Activated gamma-delta T cell treated with Interleukin-2 at 50 U/mL for 16 hours (primary cell): ENCODE measurements at places on chromosomes 11 and 22.
A peak's percentile ranks its signal among the peaks of the same experiment; 100 is the strongest.

- DNase-seq: peak; percentile 6
Measured at GRCh38 chr11:47714554-47715081, 551 bp downstream of the AGBL2 start.

- no peak for DNase-seq
Measured at GRCh38 chr11:133239575-133239974, 292.7 kb downstream of the OPCML start.

- no peak for DNase-seq
Measured at GRCh38 chr22:32103658-32104315, 55.3 kb downstream of the C22orf42 start.

DNA sequence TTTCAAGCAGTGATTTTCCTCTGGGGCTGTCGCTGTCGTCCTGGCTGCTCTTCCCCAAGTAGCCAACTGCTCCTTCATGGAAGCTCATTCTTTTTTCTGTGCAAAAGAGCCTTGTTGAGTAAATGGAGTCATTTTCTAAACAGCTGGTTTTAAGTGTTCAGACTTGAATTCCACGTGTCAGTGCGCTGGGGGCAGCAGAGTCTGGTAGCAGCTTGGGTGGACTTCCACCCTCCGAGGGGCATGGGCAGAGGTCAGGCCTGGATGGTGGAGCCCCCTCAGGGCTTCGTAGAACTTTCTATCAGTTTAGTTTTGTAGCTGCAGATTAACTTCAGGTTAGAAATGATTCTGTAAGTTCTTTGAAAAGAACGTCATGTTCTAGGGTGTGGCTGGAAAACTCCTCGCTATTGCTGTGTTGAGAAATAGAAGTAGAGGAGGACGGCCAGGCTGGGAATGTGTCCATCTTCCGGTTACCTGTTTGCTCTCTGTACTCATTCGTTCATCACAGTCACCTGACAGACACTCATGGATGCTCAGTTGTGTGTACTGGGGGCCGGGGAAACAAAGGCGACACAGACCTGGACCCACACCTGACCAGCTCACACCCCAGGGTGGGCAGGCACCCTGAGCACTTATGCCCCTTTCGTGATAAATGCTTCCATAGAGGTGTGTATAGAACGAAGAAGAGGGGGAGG is 270.7 kb downstream of the TBC1D22A start:
- no peak for DNase-seq

DNA sequence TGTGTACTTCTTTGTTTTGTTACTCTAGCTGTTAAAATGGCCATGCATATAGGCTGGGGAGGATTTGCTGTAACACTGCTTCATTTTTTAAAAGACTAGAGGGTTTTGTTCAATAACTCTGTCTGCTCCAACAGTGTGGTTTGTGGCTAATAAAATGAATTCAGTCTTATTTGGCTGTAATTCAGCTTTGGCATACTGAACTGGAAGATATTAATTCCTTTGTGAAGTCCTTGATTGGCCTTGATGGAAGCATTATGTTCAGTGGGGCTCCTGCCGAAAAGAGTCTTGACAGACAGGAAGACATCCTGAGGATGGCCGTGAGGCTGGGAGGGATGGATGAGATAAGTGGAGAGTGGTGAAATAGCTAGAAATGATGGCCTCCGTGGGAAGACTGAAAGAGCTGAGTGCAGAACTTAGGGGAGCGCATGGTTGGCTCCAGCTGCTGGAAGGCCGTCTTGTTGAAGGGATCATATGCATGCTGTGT is 44.8 kb upstream of the MYO18B start:
- DNase-seq: no peak

- no peak for DNase-seq
Measured at GRCh38 chr22:29530716-29531115, 22.8 kb downstream of the THOC5 start.

GRCh38 chr11:28343304-28344233 is 235.4 kb downstream of the METTL15 start:
- DNase-seq: no peak

DNA sequence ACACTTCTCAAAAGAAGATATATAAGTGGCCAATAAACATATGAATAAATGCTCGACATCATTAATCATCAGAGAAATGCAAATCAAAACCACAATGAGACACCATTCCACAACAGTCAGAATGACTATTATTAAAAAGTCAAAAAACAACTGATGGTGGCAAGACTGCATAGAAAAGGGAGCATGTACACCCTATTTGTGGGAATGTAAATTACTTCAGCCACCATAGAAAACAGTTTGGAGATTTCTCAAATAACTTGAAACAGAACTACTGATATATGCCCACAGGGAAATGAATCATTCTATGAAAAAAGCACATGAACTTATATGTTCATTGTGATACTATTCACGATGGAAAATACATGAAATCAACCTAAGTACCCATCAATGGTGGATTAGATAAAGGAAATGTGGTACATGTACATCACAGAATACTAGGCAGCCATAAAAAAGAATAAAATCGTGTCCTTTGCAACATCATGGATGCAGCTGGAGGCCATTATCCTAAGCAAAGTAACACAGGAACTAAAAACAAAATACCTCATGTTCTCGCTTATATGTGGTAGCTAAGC is 42.4 kb downstream of the GLYATL2 start:
- no peak for DNase-seq

GRCh38 chr11:132814410-132814809 is 717.9 kb downstream of the OPCML start:
- DNase-seq: no peak

- no peak for DNase-seq
Measured at GRCh38 chr11:64947208-64947814, 11.6 kb upstream of the GPHA2 start.

DNA sequence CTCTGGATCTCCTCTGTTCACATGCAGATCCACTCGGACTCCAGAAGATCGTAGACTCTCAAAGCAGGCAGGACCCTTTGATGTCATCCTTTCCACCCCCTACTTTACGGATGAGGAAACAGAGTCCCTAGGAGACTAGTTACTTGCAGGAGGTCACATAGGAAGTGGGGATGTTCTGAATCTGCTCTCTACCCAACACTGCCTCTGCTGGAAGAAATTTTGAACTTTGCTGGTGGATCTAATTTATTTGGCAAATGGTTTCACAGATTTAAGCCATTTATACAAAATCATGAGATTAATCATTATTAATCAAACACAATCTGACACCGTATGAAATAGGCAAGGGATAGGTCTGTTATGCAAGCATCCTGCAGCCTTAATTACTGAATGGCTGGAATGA is 55.0 kb upstream of the USP47 start:
- no peak for DNase-seq

GRCh38 chr11:117535850-117536411 is 208.3 kb downstream of the CEP164 start:
- DNase-seq: no peak

GRCh38 chr22:44335903-44336803 is 23.4 kb upstream of the SHISAL1 start:
- no peak for DNase-seq

GRCh38 chr22:37368058-37368457 is 59.2 kb downstream of the ELFN2 start:
- no peak for DNase-seq

- DNase-seq: peak; percentile 91
Measured at GRCh38 chr11:57530596-57531507, at the start of gene TIMM10. Gene TIMM10, minus strand, starts transcription at chr11:57530754. Its CDS starts 565 bp downstream, at chr11:57530189.

DNA sequence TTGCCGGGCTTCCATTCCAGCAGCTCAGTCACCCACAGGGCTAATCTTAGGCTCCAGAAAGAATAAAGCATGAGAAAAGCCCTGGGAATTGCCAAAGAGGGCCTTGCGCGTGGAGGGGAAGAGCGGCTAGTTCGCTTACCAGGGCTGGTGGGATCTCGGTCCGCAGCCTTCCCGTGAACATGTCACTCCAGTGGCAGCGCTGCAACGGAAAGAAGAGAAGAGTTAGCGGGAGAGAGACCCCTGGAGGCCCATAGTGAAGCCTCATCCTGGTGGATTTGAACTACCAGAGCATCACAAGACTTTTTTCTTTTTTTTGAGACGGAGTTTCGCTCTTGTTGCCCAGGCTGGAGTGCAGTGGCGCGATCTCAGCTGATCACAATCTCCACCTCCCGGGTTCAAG is 18.0 kb downstream of the RANGAP1 start:
- no peak for DNase-seq

DNA sequence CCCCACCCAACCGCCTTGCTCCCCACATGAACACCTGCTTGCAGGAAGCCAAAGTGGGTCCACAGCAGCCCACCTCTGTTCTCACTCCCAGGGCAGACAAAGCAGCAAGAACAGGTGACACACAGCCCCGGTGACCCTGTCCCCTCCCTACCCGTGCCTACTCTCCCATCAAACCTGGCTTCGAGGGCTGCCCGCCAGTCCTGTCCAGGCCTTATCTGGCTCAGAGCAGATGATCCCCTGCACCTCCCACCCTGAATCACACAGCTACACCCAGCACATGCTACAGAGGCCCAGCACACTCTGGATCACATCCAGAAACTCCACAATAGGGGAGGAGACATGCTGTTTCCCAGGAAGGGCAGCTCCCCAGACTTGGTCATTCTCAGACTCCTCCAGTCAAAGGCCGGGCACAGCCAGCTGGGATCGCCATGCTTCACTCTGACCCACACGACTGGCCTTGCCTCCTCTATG is 6.2 kb upstream of the RGL4 start:
- no peak for DNase-seq

- no peak for DNase-seq
Measured at GRCh38 chr11:1126491-1126926, 31.2 kb upstream of the MUC5AC start.

- no peak for DNase-seq
Measured at GRCh38 chr11:118690553-118691304, 11.3 kb upstream of the TREH start.

GRCh38 chr11:103051981-103052380 is 40.0 kb downstream of the DCUN1D5 start:
- DNase-seq: no peak

DNA sequence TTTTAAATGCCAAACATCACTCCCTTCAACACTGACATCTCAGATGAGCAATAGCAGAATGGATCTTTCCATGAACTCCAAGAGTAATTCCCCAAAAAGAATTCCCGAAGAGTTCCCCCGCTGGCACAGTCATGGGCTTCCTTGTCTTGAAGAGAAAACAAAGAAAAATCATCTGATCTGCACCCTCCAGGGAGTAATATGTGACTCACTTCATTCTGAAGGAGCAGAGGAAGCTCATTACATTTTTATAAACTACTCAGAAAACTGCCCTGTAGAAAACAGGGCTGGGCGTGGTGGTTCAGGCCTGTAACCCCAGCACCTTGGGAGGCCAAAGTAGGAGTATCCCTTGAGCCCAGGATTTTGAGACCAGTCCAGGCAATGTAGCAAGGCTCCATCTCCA is 35.7 kb downstream of the CELSR1 start:
- DNase-seq: no peak

GRCh38 chr11:129333873-129334272 is 41.8 kb upstream of the BARX2 start:
- no peak for DNase-seq

DNA sequence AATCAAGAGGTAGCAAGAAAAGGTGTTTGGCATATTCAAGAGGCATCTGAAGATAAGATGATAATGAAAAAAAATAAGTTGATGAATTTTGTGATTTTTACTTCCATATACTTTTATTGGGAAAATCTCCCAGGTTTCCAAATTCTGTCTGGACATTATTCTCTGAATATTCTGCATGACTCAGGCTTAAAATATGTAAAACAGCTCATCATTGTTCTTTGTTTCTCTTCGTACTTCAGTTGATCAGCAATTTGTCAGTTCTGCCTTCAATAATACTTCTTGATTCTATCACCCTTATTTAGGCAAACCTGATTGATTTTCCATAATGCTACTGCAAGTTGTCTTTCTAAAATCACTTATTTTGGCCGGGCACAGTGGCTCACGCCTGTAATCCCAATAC is 30.2 kb downstream of the GTF2H1 start:
- no peak for DNase-seq

GRCh38 chr11:118870396-118871343 is 13.0 kb upstream of the CXCR5 start:
- no peak for DNase-seq

DNA sequence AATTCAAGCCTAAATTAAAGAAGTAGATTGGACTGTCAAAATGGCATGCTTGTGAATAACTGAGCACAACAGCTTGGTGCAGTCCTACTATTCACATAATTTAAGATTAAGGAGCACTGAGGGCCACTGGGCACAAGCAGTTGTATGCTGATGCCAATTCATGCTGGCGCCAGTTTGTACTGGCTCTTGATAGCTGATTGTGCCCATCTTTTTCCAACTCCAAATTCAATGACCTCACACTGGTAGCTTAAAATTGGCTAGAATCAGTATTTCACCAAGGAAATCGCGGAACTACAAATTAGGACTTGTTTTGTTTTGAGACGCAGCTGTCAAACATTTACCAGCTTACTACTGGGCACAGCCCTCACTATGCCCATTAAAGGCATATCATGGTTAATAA is 969.2 kb downstream of the JRKL start:
- no peak for DNase-seq

GRCh38 chr11:59807047-59807610 is 3.4 kb downstream of the MRPL16 start:
- no peak for DNase-seq

DNA sequence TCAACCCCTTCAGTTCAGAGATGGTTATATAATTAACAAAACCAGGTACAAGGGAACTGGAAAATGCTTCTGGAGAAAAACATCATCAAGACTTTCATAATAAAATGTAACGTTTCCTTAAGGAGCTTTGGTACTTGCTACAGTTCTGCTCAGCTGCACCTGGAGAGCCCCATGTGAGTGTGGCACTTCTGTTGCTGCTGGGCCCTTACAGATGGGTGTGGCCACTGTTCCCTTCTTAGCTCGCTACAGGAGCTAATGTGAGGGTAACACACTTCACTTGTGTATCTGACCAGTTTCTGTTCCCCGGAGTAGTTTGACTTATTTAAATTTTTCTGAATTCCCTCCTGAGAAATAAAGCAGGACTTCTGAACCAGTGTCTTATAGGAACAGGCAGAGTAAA is 4.0 kb downstream of the POU2AF3 start:
- no peak for DNase-seq

DNA sequence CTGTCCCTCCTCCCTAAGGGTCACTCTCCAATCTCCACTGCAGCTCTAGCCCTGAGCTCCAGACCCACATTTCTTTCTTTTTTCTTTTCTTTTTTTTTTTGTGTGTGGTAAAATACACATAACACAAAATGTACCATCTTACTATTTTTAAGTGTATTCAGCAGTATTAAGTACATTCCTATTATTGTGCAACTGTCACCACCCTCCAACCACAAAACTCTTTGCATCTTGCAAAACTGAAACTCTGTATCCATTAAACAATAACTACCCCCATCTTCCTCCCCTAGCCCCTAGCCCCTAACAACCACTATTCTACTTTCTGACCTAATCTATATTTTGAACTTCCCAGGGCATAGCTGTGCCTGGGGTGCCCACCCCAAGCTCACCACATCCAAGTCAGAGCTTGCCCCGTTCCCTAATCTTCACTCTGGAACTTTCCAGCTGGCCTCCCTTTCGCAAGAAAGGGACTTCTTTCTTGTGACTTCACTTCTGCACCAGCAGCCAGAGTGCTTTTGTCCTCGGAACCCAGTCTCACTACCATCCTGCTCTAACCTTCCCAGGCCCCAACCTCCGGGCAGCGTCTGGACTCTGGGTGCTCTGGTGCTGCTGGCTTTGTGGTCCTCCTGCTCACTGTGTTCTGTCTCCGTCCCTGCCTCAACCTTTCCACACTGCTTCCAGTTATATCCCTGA is 30.7 kb downstream of the PARVG start:
- no peak for DNase-seq

GRCh38 chr11:57713835-57714234 is 1.4 kb downstream of the TMX2 start:
- no peak for DNase-seq

- DNase-seq: no peak
Measured at GRCh38 chr11:118247041-118247440, 5.1 kb downstream of the MPZL3 start.

GRCh38 chr11:116823031-116823843 is at the start of gene APOA4:
Gene APOA4, minus strand, starts transcription at chr11:116823304. Its CDS starts 113 bp downstream, at chr11:116823191.
- DNase-seq: no peak
